Left ventricle myocardium inferior (tissue), 1 donor: ENCODE measurements at places on chromosomes 6 and 20.
A peak's percentile ranks its signal among the peaks of the same experiment; 100 is the strongest.

DNA sequence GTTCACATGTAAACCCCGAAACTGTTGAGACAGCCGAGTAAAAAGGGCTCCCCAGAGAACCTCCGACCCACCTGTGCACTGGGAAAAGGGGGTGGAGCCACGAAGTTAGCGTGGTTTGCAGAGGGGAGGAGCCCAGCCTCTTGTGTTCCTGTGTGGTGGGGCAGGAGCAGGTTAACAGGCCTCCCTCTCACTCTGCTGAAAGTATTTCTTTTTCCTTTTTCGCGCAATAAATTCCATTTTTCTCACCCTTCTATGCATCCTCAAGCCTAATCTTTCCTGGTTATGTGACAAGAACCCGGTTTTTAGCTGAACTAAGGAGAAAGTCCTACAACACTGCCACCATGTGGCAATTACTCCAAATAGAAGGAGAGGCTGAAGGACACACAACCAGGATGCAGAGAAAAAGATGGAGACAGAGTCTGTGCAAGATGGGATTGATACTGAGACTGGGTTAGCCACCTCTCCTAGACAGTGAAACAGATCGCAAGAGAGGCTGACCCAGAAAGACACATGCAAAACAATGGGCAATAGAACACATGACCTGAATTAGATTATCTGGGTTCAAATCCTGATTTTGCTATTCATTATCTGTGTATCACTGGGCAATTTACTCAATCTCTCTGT is 168.7 kb upstream of the PRSS16 start:
- no peak for DNase-seq

GRCh38 chr6:163384510-163384909 is 30.0 kb upstream of the QKI start:
- DNase-seq, result no peak

- no peak for DNase-seq
These were observed 64.0 kb downstream of the B4GALT5 start for GRCh38 chr20:49649672-49650071.

GRCh38 chr6:109736273-109737025 is 45.4 kb downstream of the FIG4 start:
- no peak for DNase-seq

- DNase-seq, result no peak
These were observed 397 bp downstream of the PEDS1 start for GRCh38 chr20:50153153-50153499.

DNA sequence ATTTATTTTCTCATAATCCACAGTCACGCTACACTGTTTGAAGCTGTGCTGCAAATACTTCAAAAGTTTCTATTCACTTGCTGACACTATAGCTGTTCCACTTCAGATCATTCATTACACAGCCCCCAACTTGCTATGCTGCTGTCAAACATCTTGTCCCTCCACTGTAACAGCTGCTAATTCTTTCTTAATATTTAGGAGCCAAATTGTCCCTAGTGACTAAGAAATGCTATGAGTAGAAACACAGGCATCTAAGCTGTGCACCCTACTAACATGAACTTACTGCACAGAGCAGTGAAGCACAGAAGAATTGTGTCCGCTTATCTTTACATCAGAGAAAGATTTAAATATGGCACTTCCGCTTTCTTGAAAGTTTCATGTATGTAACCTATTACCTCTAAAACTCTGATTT is 91.3 kb downstream of the PDE10A start:
- DNase-seq, result no peak

DNA sequence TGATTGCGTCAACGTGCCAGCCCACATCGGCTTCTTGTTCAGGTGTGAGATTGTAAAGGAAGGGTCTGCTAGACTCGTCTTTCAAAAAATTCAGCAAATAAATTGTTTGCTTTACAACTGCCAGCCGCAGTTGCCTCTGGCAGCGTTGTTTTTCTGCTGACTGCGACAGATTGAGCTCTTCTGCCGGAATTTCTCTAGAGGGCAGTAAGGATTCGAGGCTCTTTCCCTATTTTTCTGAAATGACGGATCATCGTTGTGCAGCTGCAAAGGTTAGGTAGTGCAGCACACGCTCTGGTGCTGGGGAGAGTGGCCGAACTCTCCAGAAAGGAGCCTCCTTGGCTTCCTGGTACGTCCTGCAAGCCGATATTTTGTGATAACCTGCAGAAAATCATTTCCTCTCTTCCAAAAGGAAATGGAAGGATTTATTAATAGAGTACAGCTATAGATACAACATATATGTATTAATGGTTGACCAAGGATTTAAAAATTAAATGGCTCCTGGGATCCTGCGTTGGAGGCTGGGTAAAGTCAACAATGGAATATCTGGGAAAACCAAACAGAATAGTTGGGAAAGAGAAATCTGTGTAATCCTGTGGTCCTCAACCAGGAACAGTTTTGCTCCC is 121.9 kb upstream of the ZFP64 start:
- no peak for DNase-seq

GRCh38 chr6:41602864-41603608 is 35.2 kb upstream of the MDFI start:
- DNase-seq, result peak; percentile 70
